IPS DF 6.9 (cell line): ENCODE measurements at places on chromosomes 2 and 18.

DNA sequence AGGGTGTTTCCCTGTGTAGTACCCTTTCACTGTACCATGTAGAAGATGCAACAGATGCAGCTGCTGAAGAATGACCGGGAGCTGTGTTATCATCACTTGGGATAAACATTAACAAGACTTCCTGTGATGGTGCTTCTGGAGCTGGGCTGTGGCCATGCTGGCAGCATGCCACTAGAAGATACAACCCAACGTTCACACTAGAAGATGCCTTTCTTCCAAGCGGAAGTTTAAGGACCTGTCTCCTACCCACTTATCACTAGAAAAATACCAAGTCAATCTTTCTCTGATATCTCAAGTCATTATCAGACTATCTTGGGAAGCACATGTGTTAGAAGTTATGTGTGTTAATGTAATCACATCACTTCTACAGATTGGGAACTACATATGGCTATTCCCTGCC lies 953.5 kb downstream of the CNTNAP5 start:
- no peak for DNase-seq

DNA sequence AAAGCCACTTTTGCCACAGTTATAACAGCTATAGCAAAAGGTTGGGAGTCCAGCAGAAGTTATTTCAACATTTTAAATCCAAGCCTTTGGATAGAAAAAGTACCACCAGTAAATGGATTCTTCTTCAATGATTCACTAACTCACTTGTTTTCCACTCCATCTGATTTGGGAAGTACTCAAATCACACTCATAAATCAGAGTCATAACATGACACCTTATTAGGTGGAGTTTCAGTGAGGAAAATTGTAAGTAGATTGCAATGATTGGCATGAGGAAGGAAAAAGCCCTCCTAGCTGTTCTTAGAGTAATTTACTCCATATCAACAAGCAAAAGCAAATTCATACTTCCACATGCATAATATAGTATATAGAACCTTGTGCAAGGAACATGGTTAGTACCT lies 132.9 kb downstream of the NR4A2 start:
- DNase-seq: no peak

DNA sequence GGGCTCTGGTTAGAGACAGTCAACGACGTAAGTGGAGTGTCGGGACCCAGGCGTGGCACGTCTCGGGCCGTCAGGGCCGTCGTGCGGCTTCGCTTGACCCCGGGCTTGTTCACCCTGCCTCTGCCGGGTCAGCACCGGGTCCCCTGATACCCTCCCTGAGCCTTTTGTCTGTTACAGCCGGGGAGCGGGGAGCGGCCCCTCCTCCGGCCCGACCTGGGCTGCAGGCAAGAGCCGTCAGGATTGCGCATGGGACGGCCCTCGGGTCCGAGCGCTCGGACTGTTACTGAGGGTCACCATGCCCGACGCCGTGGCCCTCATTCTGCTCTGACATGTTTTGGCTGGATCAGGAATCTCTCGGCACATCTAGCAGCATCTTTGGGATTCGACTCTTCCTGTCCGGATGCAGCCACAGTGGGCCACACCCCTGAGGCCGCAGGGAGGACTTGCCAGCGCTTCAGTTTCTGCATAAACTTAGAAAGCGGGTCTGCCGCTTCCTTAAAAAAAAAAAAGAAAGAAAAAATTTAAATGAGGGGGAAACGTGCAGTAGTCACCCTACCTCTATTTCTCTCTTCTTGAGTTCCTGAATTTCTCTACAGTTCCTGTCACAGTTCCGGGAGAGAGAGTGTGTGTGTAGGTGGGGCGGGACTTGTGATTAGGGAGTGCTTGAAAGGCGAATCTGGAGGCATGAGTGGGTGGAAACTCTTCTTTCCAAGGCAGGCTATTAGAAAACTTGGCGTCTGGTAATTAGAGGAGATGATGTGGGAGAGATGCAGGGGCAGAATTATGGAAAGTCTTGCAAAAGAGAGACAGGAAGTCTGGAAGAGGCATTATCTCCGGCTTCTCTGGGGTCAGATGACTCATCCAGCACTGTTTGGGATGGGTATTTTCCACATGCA lies 909 bp downstream of the TMEM87B start:
- DNase-seq: no peak

DNA sequence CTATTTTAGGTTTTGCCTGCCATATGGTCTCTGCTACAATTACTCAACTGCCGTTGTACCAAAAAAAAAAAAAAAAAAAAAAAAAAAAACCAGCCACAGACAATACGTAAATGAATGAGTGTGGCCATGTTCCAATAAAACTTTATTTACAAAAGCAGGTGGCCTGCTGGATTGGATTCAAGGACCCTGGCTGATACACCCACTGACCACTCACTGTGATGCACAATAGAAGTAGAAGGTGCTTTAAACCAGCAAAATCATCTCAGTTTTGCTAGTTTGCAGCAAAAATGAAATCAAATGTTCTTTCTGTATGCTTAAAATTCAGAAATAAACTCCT lies 137.4 kb downstream of the AKAIN1 start:
- no peak for DNase-seq

- no peak for DNase-seq
Measured at GRCh38 chr18:48481092-48481491, 57.7 kb upstream of the CTIF start.

- DNase-seq: no peak
Measured at GRCh38 chr2:204538182-204539018, 6.9 kb upstream of the PARD3B start.
